Gastrocnemius medialis (tissue), 4 donors: ENCODE measurements at places on chromosomes 4 and X.

- DNase-seq = no peak
These were observed 225.1 kb upstream of the ITM2A start for GRCh38 chrX:79592259-79592658.

DNA sequence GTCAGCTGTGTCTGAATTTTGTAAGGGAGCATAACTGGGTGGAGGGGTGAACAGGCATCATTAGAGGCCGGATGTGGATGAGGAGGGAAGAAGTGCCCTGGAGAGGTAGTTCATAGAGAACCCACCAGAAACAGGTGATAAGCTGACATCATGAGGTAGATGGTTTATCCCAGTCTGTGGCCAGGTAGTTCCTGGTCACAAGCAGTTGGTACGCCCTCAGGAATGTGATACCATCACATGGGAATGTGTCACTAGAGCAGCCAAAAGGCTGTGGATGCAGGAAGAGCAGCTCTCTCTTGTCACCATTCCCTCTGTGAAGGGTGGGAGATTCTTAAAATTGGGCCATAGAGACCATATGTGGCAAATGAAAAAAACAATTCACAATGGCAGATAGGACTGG lies 21.9 kb downstream of the MSN start:
- DNase-seq = no peak

DNA sequence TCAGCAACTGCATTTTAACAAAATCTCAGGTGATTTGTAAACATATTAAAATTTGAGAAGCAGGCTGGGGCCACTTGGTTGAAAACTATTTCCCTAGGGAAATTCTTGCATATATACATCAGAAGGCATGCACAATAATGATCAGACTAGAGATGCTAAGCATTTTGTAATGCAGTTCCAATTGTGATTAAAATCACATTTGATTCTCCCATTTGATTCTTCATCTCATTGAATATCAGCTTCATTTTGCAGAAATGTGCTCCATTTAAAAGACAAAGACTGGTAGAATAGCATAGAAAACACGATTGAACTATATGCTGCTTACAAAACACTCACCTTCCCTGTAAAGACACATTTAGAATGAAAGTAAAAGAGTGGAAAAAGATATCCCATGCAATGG lies 32.4 kb upstream of the FHIP1A start:
- no peak for DNase-seq

DNA sequence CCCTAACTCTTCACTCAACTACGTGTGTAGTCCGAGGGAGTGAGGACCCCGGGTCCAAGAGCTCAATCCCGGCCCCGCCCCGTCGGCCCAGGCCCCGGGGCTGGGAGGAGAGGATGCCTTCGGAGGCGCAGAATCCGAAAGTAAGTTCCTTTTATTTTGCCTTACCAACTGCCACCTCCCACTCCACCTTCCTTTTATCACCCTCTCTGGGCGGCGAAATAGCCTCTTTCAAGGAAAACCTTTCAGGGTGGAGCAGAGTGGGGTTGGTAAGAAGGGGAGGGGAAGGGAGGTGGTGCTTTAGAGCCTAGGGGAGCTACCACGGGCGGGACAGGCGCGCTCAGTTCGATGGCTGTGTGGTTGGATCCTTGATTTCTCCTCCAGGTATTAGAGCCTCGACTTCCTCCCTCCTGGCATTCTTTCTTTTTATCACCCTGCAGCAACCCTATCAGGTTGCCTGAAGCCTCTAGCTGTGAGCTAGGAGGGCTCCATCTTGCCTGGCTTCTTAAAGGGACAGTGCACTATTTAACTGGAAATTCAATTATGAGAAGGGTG lies 191.2 kb downstream of the RRAGB start:
- DNase-seq = no peak

DNA sequence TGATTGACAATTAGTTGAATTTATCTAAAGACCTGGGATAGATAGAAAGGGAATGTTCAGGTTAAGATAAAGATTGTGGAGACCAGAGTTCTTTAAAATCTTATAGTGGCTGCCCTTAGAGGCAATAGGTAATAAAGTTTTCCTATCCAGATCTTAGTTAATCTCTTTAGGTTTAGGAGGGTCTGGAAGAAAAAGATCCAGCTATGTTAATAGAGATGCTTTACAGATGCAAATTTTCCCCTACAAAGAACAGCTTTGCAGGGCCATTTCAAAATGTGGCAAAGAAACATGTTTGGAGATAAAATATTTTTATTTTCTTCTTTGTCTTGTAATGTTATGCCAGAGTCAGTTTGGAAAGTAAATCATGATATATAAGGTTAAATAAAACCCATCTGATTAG lies 54.1 kb upstream of the CHIC1 start:
- DNase-seq = no peak
